ENCODE measurements at places on chromosomes 11 and 22.
A peak's percentile ranks its signal among the peaks of the same experiment; 100 is the strongest.

GRCh38 chr11:128776069-128776423 lies 82.2 kb downstream of the FLI1 start:
- DNase-seq: no peak

DNA sequence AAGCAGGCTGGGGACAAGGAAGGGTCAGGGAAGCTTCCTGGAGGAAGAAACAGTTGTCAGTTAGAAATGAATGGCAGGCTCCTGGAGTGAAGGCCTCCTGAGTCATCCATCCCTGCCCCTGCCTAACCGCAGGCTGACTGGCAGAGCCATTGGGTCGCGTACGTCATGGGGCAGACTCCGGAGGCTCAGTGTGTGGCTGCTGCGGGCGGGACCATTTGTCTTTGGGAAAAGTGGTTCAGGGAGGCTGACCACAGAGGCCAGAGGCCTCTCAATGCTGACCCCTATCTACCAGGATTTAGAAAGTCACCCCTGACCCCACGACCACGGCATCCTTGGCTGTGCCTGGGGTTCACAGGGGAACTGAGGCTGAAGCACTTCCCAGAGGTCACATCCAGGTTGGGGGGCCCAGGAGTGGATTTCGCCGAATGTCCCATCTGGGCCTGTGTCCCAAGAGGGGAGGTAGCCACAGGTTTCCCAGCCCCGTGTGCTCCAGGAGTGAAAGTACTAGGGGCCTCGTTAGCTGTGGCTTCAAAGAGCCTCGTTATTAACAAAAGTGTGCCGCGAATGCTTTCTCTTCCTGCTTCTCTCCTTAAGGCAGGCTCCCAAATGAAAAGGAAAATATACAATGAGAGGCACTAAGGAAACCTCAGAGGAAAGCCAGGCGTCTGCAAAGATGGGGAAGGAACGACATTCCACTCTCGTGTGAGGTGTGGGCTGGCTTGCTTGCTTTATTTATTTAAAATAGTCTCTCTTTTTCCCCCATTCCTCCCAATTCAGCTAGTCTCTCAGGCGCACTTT lies 58.9 kb downstream of the FLRT1 start:
- peak; percentile 81 for DNase-seq

DNA sequence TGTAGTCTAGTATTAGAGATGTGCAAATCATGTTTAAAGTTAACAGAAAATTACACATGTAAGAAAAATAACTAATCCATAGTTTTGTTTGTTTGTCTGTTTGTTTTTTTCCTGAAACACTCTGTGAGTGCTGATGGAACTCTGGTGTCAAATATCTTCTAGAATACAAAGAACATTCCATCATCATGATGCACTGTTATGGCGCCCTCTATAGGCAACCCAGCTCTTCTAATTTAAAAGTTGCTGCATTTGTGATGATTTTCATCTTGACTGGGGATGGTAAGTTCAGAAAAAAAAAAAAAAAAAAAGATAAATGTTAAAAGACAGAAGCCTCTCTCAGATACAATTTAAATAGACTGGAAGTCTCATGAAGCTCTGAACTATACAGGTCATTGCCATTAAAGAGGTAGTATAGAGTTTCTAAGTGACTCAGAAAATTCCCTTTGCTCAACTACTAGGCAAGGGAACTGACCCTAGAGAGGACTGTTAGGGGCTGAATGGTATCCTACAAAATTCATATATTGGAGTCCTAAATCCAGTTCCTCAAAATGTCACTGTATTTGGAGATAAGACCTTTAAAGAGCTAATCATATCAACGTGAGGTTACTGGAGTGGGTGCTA lies 597.2 kb upstream of the ANO3 start:
- peak; percentile 19 for DNase-seq

- DNase-seq: no peak
Measured at GRCh38 chr11:15629690-15630321, 515.1 kb downstream of the INSC start.

DNA sequence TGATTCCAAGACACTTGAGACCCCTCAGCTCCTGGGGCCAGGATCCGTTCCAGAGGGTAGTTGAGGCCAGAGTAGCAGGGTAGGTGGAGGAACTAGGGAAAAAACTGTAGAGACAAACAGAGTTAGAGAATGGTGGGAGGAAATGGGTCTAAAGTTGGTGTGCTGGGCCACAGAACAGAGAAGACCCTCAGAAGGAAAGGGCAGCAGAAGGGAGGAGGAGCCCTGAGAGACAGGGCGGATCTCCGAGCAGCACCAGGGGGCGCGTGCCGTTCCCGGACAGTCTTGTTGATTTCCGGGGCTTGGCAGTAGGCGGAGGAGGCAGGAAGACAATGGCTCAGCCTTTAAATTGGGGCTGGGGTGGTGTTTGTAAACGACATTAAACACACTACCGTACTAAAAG lies 2.4 kb upstream of the CECR2 start:
- DNase-seq: no peak

DNA sequence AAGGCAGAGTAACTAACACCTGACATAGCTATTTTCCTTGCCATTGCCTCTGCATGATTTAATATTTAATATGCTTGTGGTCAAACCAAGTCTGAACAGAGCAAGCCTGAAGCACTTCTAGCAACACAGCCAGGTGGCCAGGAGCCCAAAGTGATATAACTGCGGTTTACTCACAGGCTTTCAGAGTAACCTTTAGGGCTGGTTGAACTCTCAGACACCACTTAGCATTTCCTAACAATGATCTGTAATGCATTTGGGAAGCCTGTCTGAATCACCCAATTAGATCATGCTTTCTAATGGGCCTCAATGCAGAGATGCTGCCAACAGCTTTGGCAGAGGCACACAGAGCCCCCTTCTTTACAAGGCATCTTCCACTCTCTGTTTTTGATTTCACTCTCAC lies 96.1 kb downstream of the FDX1 start:
- peak; percentile 92 for DNase-seq

- peak; percentile 99 for DNase-seq
Measured at GRCh38 chr22:40512426-40513136, 123.9 kb downstream of the MRTFA start.

- no peak for DNase-seq
Measured at GRCh38 chr11:118914178-118914918, 11.4 kb downstream of the BCL9L start.

DNA sequence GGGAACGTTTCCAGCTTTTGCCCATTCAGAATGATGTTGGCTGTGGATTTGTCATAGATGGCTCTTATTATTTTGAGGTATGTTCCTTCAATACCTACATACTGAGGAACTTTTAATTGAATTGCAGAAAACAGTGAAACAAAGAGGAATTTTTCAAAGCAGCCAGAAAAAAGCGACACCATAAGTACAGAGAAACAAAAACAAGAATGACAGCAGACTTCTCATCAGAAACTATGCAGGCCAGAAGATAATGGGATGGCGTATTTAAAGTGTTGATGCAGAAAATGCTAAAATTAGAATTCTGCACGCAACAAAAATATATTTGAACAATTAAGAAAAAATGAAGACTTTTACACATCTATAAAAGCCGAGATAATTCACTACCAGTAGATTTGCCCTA lies 95.4 kb upstream of the TIMP3 start:
- no peak for DNase-seq

DNA sequence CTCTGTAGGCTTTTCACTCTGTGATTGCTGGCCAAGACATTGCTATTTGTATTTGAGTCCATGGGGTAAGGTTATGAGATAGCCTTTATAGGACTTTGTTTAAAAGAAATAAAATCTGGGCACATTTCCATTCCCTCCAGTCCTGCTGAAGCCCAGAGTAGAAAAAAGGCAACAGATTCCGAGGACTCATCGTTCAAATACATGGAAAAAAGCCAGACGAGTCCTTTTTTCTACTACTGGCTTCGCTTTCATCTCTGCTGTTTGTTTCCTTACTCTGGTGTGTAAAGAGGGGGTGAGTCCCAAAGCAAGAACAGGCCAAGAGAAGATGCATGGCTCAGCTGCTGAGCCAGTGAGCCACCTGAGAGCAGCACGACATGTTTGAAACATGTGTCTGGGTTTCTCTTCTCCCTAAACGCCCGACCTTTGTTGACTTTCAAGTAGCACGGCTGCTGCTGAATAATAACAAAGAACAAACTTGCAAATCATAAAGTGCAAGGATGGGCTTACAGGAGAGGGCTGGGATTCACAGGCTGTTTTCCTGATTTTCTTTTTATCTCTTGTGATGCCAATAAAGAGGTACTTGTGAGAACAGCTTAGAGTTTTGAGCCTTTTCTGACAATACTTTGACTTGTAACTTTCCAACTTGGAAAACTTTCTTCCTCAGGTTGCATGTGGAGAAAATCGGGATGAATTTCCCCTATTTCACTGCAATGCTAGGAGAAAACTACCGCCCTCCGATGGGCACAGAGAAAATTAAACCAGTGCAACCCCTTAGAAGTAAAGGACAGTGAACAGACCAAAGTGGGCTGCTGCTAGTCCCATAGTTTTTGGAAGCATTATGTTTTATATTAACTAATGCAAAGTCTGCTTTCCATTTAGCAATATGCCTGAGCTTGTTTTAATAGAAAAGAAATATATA lies 195.2 kb upstream of the RAG2 start:
- no peak for DNase-seq

- DNase-seq: no peak
Measured at GRCh38 chr22:39537975-39538374, 5.4 kb upstream of the RPS19BP1 start.

- no peak for DNase-seq
Measured at GRCh38 chr11:123233975-123234334, 38.9 kb upstream of the CLMP start.

GRCh38 chr11:66362481-66363147 lies 8.9 kb downstream of the SLC29A2 start:
- DNase-seq: no peak

- no peak for DNase-seq
Measured at GRCh38 chr11:129283141-129283540, 91.0 kb upstream of the ARHGAP32 start.

DNA sequence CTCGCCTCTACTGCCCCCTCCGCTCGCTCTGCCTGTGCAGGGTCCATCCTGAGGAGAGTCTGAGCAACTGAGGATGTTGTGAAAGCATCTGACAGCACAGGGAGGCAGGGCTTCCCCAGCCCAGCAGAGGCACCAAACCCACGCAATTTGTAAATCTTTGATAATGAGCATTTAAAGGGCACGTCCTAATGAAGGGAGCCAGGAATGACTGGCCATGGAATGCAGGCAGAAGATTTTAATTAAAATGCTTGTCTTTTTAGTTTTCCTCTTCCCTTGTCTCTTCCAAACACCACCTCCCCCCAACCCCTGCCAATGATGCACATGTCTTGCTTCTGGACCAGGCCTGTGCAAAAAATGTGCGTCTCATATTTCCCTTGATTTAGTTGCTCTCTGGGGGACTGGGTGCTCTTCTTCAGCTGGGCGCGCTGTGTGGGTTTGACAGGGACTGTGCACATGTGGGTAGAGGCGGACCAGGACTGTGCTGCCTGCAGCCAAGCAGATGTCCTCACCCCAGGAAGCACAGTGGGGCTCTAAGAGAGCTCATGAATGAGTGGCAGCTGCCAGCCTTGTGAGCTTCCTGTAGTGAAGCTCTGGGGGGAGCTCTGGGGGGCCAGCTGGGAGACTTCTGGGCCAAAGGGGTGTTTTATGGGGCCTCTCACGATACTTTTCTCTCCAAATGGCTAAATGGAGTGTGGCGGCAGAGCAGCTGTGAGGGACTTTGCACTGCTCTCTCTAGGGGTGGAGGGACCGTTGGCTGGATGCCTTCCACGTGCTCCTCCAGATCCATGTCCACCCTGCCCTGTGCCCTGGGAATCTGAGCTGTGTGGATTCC lies 273.5 kb downstream of the ST3GAL4 start:
- DNase-seq: peak; percentile 55

- DNase-seq: no peak
Measured at GRCh38 chr22:25928038-25928437, 186.1 kb downstream of the MYO18B start.

- no peak for DNase-seq
Measured at GRCh38 chr11:1604181-1604580, 4.1 kb downstream of the KRTAP5-3 start.

- DNase-seq: peak; percentile 55
Measured at GRCh38 chr11:9219115-9219514, 46.0 kb downstream of the DENND5A start.

- DNase-seq: peak; percentile 13
Measured at GRCh38 chr11:61004180-61004611, 32.7 kb downstream of the CD6 start.

GRCh38 chr11:129373489-129373953 lies 2.1 kb upstream of the BARX2 start:
- no peak for DNase-seq

GRCh38 chr11:27839226-27839913 lies 139.1 kb upstream of the BDNF start:
- peak; percentile 19 for DNase-seq

DNA sequence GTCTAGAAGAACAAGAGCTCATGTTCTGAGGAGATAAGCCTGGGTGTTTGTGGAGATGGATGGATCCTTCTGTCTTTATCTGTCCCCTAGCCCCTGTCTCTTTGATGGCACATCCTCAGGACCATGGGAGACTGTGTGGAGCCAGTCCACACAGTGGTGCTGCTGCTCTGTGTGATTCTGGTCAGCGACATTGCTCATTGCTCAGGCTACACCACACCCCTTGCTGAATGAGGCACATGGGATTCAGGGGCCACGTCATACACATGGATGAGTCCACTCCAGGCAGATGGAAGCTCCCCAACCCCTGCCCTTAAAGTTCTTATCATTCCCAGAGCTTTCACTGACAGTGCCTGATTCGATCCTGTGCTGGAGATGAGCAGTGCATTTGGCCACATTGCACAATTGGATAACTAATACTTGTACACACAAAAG lies 222.2 kb downstream of the NAV2 start:
- peak; percentile 89 for DNase-seq

DNA sequence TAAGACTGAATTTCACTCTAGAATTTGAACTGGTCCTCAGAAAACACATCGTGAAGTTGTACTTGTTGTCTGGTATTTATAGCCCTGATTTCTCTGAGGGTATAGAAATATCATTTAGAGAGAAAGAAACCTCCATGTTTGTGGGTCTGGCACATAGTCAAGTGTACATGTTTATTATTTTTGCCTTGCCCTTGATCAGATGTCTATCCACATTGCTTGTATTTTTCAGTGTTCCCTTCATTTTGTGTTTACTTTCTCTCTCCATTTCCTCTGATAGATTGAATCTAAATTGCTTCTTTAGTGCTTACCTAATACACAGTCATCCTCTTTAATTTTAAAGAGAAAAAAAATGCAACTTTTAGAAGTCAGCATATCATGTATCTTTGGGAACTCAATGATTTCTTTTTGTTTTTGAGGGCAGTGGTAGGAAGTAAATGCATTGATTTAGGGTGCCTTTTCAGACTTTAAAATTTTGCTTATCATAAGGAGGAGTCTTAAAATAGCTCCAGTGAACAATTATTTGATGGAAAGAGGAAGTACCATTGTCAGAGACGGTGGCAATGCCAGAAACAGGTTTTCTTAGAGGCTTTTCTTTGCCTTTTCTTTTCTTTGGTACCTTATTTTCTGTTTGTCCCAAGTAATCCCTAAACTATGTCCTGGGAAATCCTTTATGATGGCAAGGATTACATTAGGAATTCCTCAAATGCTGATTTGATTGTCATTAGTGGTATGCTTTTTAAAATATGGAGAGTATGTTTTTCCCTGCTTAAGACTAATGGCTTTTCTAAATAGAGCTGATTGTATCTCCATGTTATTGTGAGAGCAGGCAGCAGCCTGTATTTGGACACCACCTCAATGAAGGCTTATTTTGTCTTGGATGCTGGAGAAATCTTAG lies 29.8 kb upstream of the TECTA start:
- DNase-seq: peak; percentile 31

GRCh38 chr11:121563003-121563402 lies 110.2 kb upstream of the SORL1-AS1 start:
- DNase-seq: no peak

Data from IMR-90 (cell line).